Activated CD4-positive, alpha-beta T cell treated with anti-CD3 and anti-CD28 coated beads, Interleukin-2, amount 10 ng/mL, durations not matched to agents 24 days and 14 days (primary cell): ENCODE measurements at places on chromosomes 16 and 17.
A peak's percentile ranks its signal among the peaks of the same experiment; 100 is the strongest.

GRCh38 chr16:57186872-57187854, 1.0 kb downstream of the RSPRY1 start:
- DNase-seq = peak; percentile 78

DNA sequence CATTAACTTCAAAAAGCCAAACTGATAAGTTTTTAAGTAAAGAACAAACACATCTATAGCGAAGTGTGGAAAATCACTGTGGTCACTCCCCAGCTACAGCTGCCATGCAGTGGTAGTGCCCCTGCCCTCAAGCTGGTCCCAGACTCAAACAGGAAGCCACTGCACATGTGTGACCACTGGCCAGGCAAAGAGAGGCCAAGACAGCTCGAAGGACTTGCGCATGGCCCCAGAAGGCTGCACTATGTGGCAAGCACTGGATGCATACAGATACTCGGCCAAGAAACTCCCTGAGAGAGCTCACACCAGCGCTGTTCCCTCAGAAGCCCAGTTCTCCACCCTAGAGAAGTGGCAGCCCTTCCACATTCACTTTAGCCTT, 82.4 kb downstream of the ANKRD11 start:
- DNase-seq = peak; percentile 65

DNA sequence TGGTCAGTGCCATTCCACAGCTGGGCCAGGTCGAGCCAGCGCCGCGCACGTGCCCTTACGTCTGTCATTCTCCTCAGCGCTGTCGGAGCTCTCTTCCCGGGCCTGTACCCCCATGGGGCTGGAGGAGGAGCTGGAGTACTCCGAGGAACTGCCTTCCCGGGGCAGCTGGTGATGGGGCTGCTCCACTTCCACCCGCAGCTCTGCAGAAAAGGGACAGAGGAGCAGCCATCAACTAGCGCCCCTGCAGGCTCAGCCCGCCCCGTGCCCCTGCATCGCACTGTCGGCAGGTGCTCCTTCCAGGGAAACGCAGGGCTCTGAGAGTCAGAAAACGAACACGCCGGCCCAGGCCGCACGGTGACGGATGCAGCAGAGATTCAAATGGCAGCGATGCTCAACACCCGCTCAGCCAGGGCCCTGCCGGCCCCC, 20.9 kb downstream of the MAP1LC3B start:
- DNase-seq = no peak

GRCh38 chr17:68425979-68426378, 31.3 kb downstream of the WIPI1 start:
- DNase-seq = no peak

DNA sequence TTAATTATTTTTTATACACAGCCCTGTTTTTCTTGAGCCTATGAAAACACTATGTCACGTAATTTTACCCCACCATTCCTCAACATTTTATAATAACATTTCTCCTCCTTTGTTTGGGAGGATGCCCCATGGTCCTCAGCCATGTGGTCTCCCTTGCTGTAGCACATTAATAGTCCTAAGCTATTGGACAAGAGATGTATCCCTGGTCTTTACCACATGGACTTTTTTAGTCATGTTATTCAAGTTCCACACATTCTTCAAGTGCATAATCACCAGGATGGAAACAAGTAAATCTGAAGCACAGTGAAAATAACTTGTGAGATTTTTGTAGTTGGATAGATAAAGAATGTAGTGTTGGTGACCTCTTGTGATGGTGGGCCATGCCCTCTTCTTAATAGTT, 2.0 kb upstream of the KRTAP2-3 start:
- no peak for DNase-seq

DNA sequence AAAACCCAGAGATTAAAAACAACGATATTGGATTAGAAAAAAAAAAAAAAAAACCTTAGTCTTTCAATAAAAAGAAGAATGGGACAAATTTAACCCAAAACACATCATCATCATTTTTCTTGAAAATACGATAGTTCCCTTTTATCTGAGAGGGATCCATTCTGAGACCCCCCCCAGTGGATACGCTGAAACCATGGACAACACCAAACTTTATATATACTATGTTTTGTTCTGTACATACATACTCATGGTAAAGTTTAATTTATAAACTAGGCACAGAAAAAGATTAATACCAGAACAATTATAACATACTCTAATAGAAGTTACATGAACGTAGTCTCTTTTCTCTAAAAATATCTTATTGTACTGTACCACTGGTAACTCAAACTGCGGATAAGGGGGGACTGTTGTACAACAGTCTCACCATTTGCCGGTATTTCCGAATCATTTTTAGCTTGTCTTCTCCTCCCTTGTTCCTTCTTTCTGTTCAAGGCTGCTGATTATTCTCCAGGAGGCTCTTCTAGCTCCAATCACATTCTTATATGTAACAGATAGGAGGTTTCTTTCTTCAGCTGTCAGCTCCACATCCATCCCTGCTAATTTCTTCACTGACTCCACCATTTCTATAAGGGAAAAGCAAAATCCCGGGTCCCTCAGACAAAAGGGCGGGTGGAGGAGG, 37.0 kb downstream of the RNF135 start:
- no peak for DNase-seq

DNA sequence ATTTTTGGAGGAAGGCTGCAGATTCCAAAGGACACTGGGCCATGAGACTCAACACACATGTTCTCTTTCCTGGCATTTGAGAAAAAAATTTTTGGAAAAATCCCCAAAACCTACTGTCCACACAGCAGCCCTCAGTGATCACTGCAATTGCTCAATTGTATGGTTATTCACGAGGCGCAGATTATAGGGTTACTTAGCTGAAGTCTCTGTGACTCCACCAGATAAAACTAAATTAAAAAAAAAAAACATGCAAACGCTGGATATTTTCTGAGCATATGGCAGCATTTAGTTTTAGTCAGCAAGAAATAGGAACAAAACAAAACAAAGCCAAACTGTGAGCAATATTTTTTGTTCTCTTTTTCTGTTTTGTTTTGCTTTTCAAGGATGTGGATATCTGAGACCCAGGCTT, 83.8 kb upstream of the FAM20A start:
- no peak for DNase-seq

GRCh38 chr16:7318686-7319085, 14.0 kb upstream of the RBFOX1 start:
- DNase-seq = no peak

GRCh38 chr16:65662256-65662655, 540.4 kb upstream of the CDH11 start:
- no peak for DNase-seq
